Uterus (tissue), 4 donors: ENCODE measurements at places on chromosomes 3 and 15.

DNA sequence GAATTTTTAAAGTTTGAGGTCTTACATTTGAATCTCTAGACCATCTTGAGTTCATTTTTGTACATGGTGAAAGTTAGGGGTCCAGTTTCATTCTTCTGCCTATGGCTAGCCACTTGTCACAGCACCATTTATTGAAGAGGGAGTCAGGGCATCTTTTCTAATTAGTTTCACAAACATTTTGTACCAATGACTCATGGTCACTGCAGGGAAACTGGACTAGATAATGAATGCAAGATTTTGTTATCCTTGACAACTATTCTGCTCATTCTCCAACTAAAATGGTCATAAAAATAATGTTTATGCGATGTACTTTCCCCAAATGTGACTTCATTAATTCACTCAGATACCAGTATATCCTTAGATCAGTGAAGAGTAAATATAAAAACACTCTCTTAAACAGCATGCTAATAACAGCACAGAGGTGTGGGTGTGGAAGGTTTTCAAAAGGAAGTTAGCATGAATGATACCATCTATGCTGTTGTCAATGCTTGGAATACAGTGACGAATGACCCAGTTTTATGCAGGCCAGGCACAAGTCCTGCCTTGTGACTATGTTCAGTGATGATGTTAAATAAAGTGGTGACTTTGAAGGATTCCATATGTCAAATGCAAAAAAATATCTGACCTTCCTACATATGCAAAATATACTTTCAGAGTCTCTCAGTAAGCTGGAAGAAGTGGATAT, 314.9 kb upstream of the TMCO5A start:
- DNase-seq, result no peak

DNA sequence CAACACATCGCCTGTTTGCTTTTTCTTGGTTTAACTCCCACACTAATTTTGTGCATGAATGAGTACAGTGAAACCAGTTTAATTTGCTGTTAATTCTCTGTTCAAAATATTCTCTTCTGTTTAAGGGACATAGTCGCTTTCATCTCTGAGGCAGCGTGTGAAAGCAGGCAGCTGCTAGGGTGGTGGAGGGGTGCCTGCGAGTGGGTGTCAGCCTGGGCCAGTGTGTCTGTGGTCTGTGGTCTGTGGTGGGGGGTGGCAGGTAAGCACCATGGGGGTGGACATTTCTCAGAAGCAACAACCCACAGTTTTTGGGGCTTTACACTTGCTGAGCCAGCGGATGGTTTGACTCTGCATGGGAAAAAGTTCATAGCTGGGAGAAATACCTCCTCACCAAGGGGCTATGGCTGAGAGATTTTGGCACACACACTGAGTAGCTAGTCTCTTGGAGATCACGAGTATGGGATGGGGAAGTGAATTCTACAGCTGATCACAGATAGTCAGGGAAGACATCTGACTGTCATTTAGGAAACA, 109.2 kb downstream of the EPHB1 start:
- no peak for DNase-seq

GRCh38 chr3:126100634-126101301, 16.8 kb upstream of the SLC41A3 start:
- DNase-seq, result no peak

- DNase-seq, result no peak
Observed at GRCh38 chr15:42594095-42594494, 18.7 kb downstream of the STARD9 start.

GRCh38 chr3:195821403-195822130, 9.8 kb upstream of the MUC4 start:
- no peak for DNase-seq

- DNase-seq, result no peak
Observed at GRCh38 chr3:8911781-8912180, 51.5 kb downstream of the RAD18 start.

DNA sequence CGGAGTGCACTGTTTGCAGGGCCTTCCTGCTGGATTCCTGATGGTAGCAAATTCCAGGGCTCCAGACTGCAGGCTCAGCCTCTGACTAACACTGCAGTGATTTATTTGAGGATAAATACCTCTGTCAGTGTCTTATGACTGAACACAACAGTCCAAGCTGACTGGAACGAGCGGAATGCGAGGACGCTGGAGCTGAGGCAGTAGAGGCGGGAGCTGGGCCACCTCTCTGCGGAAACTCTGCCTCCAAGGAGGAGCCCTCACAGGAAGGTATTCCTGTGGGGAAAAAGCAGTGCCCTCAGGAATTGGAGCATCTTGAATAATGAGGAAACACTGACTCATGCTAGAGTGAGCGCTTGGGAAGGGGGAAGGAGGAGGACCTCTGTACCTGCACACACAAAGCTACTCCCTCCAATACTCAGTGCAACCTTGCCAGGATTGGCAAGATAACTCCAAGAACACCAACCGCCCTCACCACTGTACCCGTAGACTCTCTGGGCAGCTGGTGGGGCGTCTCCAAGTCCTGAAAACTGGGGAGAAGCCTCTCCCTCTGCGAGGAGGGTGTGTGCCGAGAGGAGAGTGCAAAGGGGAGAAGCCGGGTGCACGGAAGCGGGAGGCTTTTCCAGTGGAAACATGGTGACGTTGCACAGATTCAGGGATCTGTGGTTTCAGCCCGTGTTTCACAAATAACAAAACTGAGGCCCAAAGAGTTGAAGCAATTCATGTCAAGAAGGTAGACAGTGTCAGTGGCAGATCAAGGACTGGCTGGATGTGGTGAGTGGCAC, 43.0 kb downstream of the VGLL4 start:
- DNase-seq, result peak; percentile 80

GRCh38 chr3:82080792-82081191, 319.3 kb upstream of the GBE1 start:
- DNase-seq, result no peak

DNA sequence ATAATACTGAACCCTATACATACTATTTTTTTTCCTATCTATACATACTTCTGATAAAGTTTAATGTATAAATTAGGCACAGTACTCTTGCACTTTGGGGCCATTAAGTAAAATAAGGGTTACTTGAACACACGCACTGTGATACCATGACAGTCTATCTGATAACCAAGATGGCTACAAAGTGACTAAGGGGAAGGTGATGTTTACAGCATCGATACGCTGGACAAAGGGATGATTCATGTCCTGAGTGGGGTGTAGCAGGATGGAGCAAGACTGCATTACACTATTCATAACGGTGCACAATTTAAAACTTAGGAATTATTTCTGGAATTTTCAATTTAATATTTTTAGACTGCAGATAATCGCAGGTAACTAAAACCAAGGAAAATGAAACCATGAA, 30.0 kb upstream of the SLC2A2 start:
- DNase-seq, result no peak

DNA sequence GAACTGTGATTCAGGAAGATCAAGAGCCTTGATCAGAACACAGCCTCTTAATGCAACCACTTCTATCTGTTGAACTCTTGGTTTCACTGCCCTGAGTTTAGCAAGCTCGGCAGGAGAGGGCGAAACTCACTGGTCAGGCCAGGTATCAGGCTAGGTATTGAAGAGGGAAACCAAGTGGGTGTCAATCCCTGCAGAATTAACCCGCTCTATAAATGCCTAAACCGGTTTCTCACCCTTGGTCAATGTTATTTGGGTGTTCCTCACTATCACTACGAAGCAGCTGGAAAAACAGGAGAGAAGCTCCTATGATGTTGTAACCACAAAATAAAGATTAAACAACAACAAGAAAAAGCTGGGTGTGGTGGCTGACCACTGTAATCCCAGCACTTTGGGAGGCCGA, 23.9 kb downstream of the LIPH start:
- no peak for DNase-seq
